Pulmonary artery endothelial cell (primary cell): ENCODE measurements at places on chromosomes 7 and 10. TPM values are rescaled to one million over a fixed set of nuclear protein-coding genes. Genes with fewer than 3 reads are reported as not detected.

The NOS3 gene
- 58.3 and 67.0 TPM in 2 replicates for total RNA-seq

The NANOS1 gene
- total RNA-seq, result 0.11 and 0.13 TPM in 2 replicates

The DNAJC12 gene
- 0.13 and 0.39 TPM in 2 replicates for total RNA-seq

The ADCYAP1R1 gene
- total RNA-seq, result 0.07 and 0.46 TPM in 2 replicates

The OR6V1 gene
- total RNA-seq, result not detected in 2 replicates

The TPK1 gene
- 17.5 and 22.9 TPM in 2 replicates for total RNA-seq

The PCLO gene
- under 0.01 TPM in 2 replicates for total RNA-seq

The OR2A42 gene
- under 0.01 TPM in 1 of 2 replicates, not detected in the other for total RNA-seq
